Right renal pelvis (tissue), 4 donors: ENCODE measurements at places on chromosomes 1 and 21.

- no peak for DNase-seq
Measured at GRCh38 chr1:186996816-186997215, 168.1 kb downstream of the PLA2G4A start.

GRCh38 chr1:232769733-232770132, 35.5 kb upstream of the MAP10 start:
- no peak for DNase-seq

DNA sequence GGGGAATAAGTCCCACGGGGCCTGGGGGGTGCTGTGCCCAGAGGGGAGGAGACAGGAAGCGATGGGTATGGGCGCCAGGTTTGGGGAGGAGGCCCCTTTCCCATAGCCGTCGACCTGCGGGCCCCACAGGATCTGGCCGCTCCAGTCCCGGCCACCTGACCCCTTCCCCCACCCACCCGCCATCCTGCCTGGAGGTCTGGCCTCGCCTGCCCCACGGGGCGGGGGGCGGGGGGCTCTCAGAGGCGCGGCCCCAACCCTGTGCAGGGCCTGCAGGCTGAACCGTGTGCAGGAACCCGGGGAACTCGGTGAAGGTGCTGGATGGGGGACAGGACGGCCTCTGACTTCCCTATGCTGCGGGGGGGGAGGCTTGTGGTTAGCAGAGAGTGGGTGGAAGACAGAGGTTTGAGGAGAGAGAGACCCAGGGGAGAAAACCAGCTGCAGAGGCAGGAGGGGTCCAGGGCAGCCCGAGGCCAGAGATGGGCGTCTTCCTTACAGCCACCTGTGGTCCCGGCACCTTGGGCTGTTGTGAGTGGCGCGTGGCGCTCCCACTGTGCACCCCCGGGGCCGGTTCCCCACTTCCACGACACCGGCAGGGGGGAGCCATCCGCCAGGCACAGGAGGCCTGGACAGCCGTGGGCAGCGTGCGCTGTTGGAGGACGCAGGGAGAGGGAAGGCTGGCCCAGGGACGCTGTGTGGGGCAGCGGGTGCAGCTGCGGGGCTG, 2.5 kb upstream of the TNFRSF18 start:
- no peak for DNase-seq

DNA sequence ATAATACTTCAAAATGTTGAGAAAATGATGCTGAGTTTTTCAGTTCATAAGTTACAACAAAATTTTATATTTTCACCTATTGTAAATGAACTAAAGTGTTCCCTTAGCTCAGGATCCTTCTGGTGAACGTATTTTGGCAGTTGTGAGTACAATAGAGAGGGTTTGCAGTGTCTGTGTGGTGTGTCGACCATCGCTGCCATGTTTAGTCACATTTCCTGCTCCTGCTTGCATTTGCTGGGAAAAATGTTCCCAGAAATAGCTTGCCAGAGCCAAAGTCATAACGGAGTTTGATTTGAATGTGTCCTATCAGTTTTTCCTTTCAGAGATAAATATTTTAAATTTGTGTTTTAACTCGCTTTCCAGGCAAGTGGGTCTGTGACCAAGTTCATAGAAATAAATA, 117.1 kb upstream of the COL6A1 start:
- DNase-seq = no peak

DNA sequence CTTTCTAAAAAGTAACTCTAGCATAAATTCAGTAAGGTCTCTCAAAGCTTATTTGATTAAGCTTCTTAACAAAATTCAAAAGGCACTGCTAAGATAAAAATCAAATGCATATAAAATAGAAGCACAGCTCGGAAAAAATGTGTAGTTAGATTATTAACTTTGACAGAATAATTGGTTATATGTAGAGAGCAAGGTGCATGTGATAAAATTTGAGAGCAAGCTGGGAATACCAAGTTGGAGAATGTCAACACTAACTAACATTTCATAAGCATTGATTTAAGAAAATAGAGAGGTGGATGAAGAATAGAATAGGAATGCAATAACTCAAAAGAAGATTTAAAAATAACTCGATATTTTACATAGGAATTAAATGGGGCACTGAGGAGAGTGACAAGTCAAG, 204.5 kb upstream of the GREM2 start:
- DNase-seq = no peak

DNA sequence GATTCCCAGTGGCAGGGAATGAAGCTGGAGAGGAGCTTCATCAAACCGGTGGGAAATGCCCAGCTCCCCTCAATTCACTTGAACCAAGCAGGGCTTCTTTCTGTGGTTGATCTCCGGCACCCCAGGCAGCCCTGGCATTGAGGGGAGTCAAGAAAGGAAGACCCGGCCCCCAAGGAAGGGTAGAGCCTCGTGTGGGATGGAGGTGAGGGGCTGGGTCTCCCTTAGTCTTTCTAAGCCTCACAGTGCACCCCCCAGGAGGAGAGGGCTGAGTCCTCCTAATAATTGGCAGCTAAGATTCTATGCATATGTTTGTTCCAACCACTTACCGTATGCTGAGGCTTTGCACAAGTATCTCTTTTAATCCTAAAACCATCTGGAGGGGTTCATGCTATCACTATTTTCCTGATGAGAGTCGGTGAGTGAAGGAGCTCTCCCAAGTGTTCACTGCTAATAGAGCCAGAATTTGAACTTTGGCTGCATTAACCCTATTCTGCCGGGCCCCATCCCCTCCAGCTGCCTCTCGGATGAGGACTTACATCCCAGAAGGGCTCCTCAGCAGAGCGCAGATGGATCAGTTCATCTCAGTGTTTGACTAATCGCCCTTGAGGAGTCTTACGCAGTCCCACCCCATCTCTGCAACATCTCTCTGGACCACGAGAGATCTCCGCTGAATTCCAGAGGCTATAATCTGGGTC, 33.1 kb upstream of the TMEM51 start:
- no peak for DNase-seq

GRCh38 chr1:42740851-42741580, 980 bp upstream of the CLDN19 start:
- no peak for DNase-seq

GRCh38 chr1:17828991-17829390, 73.9 kb downstream of the ACTL8 start:
- DNase-seq = no peak

DNA sequence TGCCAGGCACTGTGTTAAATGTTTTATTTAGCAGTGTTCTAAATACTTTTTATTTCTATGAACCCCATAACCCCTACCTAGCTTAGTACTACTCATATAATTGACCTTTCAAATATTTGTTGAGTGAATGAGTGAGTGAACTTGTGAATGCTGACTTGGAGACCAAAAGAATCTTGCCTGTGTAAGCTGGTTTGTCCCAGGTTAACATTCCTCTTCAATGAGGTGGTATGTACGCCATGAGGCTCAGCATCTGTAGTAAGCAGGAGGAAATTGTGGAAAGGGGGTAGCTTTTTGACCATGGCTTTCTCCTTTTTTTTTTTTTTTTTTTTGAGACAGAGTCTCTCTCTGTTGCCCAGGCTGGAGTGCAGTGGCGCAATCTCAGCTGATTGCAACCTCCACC, 14.6 kb downstream of the MED18 start:
- no peak for DNase-seq
